H9 (cell line): ENCODE measurements at places on chromosomes 1 and 21. TPM values are rescaled to one million over a fixed set of nuclear protein-coding genes. Genes with fewer than 3 reads are reported as not detected.

GRCh38 chr1:148315071-148315811 is 163.2 kb upstream of the NBPF11 start:
- peaks cover 7% of the 10 kb centered on the region; the same call in 1 of the 2 replicates for H3K27me3 ChIP-seq
- peaks cover 1% of the 10 kb centered on the region; the same call in 1 of the 2 replicates for H3K36me3 ChIP-seq

Gene FNBP1L
- total RNA-seq: 115 and 119 TPM in 2 replicates

Gene LEMD1
- total RNA-seq: 11.8 and 11.9 TPM in 2 replicates

Gene COQ8A
- total RNA-seq: 25.8 and 26.0 TPM in 2 replicates
